A673 (cell line): ENCODE measurements at places on chromosomes 3 and 15. TPM values are rescaled to one million over a fixed set of nuclear protein-coding genes. Genes with fewer than 3 reads are reported as not detected.
A peak's percentile ranks its signal among the peaks of the same experiment; 100 is the strongest.

- no peak overlapping the region for H3K27ac ChIP-seq
- H3K4me3 ChIP-seq = no peak overlapping the region
- DNase-seq = no peak
- no peaks in the 10 kb centered on the region for H3K36me3 ChIP-seq
- H3K27me3 ChIP-seq = no peaks in the 10 kb centered on the region
- H3K4me1 ChIP-seq = no peaks in the 10 kb centered on the region
These were observed 226.0 kb downstream of the SNRPN start for GRCh38 chr15:25180606-25181292.

DNA sequence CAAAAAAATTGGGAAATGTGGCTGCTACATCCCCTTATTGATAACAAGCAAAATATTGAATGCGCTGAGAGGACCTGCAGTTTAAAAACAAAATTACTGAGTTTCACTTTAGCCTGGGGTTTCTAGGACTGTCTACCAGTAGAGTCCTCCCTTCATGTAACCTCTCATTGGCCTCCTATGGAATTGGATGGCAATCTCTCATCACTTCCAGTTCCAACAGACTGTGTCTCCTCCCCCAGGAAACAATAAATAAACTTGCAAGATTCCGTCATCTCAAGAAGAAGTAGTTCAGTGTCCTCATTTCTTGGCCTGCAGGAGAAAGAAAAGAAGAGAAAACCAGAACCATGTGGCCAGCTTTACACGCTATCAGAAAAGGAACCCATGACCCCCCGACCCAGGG, 123.8 kb downstream of the TLE3 start:
- peak overlapping the region; percentile 38 for H3K27ac ChIP-seq
- DNase-seq = peak; percentile 14
- H3K4me1 ChIP-seq = peaks cover 16% of the 10 kb centered on the region
- H3K36me3 ChIP-seq = no peaks in the 10 kb centered on the region
- no peaks in the 10 kb centered on the region for H3K27me3 ChIP-seq

DNA sequence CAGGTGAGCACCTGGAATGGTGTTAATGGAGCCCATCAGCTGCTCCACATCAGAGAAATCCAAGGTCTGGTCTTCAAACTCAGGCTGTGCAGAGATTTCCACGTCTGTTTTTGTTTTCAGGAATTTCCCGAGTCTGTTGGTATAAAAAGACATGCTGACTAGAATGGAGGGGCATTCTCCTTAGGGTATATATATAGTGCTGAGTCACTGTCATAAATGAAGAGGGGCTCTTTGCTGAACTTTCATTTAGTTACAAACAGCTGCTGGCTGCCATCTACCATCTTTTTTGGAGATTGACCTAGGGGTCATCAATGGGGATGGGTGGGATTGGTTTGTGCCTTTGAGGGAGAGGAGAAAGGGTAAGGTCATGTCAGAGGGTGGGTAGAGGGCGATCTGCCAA, 27.1 kb downstream of the FSD2 start:
- no peak overlapping the region for H3K4me3 ChIP-seq
- H3K4me1 ChIP-seq = no peaks in the 10 kb centered on the region
- no peaks in the 10 kb centered on the region for H3K36me3 ChIP-seq
- no peak for DNase-seq
- no peaks in the 10 kb centered on the region for H3K27me3 ChIP-seq

The SH3GL3 gene
- 25.6 and 32.1 TPM in 2 replicates for total RNA-seq

DNA sequence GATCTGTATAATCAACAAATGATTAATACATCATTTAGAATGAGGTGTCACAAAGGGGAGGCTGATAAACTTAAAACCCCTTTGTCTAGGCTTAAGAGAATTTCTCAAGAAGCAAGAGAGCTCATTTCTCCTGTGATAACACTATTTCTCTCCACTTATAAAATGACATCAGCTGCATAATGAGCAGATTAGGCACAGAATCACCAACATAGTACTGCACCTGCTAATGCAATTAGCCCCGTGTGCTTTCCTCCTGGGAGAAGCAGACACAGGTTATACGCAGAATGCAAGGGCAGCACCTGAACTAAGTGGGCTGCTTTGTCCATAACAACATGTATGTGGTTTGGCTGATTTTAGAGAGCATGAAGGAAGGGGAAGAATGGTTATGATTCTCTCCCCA, 515.3 kb upstream of the CFAP20DC start:
- no peak for DNase-seq
- no peak overlapping the region for H3K27ac ChIP-seq
- no peaks in the 10 kb centered on the region for H3K27me3 ChIP-seq
- H3K4me3 ChIP-seq = no peak overlapping the region
- H3K4me1 ChIP-seq = no peaks in the 10 kb centered on the region
- no peaks in the 10 kb centered on the region for H3K36me3 ChIP-seq

The DLL4 gene
- total RNA-seq = 0.11 and 0.15 TPM in 2 replicates

The LMAN1L gene
- total RNA-seq = 0.80 TPM in 1 of 2 replicates, not detected in the other

The DAZL gene
- total RNA-seq = not detected in 2 replicates

The MKRN2OS gene
- total RNA-seq = not detected in 2 replicates

The P3H2 gene
- total RNA-seq = 19.6 and 21.7 TPM in 2 replicates

DNA sequence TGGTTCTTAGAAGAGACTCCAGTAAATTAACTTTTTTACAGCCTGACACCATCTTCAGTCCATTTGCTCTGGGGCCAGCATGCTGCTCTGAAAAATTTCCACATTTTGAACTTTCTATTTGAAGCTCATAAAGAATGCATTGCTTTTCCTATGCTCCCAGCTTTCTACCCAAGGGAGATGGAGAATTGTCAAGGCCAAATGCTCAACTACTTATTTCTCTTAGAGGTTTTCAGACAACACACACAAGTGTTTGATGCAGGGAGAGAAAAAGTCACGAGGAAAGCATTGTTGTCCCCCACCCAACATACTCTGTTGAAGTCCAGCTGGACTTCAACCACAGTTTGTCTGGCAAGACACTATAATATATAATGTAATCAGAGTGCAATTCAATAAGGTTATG, 100.3 kb upstream of the CADPS start:
- DNase-seq = no peak
- H3K36me3 ChIP-seq = no peaks in the 10 kb centered on the region
- H3K27me3 ChIP-seq = no peaks in the 10 kb centered on the region
- no peak overlapping the region for H3K4me3 ChIP-seq
- H3K4me1 ChIP-seq = no peaks in the 10 kb centered on the region

DNA sequence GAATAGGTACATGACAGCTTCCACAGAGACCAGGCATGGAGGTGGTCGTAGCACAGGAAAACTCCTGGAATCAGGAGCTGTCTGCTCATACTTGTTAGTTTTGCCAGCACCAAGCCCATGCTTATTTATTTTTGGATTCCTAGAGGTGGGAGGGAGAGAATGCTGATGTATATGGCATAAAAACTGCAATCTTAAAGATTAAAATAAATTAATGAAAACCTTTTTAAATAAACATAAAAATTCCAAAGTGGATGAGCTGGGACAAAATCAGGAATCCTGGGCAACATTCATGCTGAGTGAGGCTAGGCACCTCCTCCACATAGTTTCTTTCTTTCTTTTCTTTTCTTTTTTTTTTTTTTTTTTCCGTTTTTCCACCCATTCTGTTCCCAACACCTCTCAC, 14.3 kb upstream of the BCL6 start:
- no peak overlapping the region for H3K27ac ChIP-seq
- H3K4me3 ChIP-seq = no peak overlapping the region
- H3K4me1 ChIP-seq = no peaks in the 10 kb centered on the region
- no peaks in the 10 kb centered on the region for H3K27me3 ChIP-seq

The PRSS50 gene
- total RNA-seq = not detected in 2 replicates

The SOX2 gene
- 62.0 and 64.3 TPM in 2 replicates for total RNA-seq

DNA sequence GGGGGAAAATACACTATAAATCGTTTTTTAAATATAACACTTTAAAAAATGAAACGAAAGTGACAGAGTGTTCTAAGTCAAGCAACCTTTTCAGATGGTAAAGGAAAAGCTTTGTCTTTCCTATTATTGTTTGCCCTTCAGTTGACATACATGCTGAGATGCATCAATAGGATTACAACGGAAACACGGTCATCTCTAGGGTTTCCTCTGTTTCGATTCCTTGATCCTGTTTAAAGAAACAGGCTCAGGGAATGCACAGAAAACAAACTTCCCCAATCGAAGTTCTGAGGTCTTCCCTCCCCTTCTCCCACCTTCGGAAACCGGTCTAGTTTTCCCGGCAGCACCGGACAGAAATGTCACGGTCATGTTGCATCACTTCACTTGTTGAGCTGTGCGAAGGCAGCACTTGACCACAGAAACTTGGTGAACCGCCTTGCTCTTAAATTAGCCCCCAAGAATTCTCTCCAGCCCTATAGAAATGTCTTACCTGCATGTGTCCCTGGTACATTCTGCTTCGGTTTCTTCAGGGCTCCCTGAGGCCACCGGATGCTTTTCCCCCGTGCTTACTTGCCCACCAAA, 556 bp downstream of the PEX5L start:
- H3K4me3 ChIP-seq = no peak overlapping the region
- peaks cover 80% of the 10 kb centered on the region for H3K27me3 ChIP-seq
- no peaks in the 10 kb centered on the region for H3K4me1 ChIP-seq
- DNase-seq = no peak
- H3K36me3 ChIP-seq = no peaks in the 10 kb centered on the region
- no peak overlapping the region for H3K27ac ChIP-seq

The GREM1 gene
- total RNA-seq = 1.5 and 2.2 TPM in 2 replicates

GRCh38 chr3:196216681-196217211, 412 bp downstream of the SLC51A start:
- H3K27ac ChIP-seq = no peak overlapping the region
- H3K4me1 ChIP-seq = peaks cover 6% of the 10 kb centered on the region
- H3K27me3 ChIP-seq = no peaks in the 10 kb centered on the region
- DNase-seq = no peak

The CSPG4 gene
- 0.11 and 0.22 TPM in 2 replicates for total RNA-seq

- peaks cover 8% of the 10 kb centered on the region for H3K36me3 ChIP-seq
- peaks cover 8% of the 10 kb centered on the region for H3K4me1 ChIP-seq
- no peak overlapping the region for H3K4me3 ChIP-seq
- H3K27me3 ChIP-seq = no peaks in the 10 kb centered on the region
These were observed 3.2 kb downstream of the ULK3 start for GRCh38 chr15:74839526-74840395.

- peak; percentile 75 for DNase-seq
- H3K27me3 ChIP-seq = no peaks in the 10 kb centered on the region
- no peak overlapping the region for H3K4me3 ChIP-seq
- no peaks in the 10 kb centered on the region for H3K36me3 ChIP-seq
These were observed 92.0 kb upstream of the VGLL3 start for GRCh38 chr3:87082796-87083440.

DNA sequence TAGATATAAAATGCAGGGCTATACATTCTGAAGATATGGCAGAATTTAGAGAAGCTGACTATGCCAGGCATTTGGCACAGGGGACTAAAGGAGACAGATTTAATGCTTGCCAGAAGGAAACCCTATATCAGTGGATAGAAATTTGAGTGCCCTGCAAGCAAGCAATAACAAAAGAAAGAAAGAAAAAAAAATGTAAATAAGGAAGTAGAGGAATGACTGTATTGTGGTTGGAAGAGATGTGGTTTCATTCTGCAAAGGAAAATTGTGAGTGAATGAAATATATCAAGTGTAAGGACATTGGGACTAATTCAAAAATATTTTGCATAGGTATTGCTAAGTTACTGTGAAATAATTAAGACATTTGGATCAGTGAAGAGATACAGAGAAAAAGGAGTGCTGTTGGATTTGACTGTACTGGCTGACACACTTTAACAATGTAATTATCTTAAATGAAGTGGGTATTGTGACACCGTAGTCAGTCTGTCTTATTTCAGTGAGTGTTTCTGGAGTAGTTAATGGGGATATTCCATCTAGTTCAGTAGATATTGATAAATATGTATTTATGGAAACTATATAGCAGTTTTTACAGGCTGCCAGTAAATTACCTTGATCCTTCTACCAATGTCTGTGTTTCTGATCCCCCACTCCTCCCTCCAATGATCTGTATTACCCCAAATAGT, 418.2 kb downstream of the CNTN4 start:
- H3K36me3 ChIP-seq = no peaks in the 10 kb centered on the region
- DNase-seq = no peak
- no peaks in the 10 kb centered on the region for H3K4me1 ChIP-seq
- no peak overlapping the region for H3K4me3 ChIP-seq

The AGTR1 gene
- total RNA-seq = not detected in 2 replicates

DNA sequence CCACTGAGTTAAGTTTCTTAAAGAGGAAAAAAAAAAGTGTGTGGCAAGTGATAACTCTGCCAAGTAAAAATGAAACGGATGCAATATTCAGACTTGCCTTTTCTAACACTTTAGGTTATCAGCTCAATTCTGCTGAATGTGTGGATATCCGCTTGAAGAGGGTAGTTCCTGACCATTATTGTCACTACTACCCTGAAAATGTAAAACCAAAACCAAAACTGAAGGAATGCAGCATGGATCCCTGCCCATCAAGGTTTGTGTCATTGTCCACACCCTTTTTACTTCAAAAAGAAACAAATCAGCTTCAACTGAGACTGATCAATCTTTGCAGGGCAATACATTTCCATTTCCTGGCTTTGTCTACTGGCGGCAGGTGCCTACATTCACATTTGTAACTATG, 236.1 kb downstream of the ADAMTSL3 start:
- peak; percentile 22 for DNase-seq
- H3K36me3 ChIP-seq = no peaks in the 10 kb centered on the region
- H3K4me1 ChIP-seq = peaks cover 29% of the 10 kb centered on the region
- H3K27ac ChIP-seq = no peak overlapping the region
- peaks cover 15% of the 10 kb centered on the region for H3K27me3 ChIP-seq
